ENCODE measurements at places on chromosomes 11 and 22.

- no peak for DNase-seq
Observed at GRCh38 chr11:109894242-109894641, 198.9 kb upstream of the ZC3H12C start.

GRCh38 chr11:112616327-112617097 lies 344.7 kb upstream of the NCAM1 start:
- no peak for DNase-seq

DNA sequence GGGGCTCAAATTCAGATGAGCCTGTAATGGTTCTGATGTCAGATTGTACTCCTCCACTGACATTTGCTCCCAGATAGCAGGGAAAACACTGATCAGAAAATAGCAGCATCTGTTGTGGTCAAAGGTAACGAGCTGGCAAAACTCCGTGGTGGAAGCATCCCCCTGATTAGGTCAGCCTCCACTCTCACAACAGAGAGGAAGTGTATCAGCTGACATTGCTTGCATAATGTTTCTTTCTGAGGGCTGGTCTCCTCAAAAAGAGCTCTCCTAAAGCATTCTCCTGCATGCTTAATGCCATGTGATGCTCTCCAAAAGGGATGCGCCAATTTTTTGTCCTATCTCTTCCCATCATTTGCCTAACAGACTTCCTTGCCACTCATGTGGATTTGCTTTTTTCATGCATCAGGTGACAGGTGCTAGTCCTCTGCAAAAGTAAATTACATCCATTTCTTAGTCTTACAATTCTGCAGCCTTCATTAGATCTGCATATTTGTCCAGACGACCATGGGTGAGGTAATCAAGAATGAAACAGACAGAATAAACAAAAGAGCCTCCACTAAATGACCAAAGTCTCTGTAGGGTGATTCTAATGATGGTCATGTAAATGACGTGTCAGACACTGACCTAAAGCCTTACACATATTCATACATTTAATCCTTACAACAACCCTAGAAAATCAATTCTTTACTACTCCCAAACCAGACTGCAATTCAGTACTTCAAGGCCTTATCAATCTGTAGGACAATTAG lies 6.4 kb upstream of the TENM4 start:
- no peak for DNase-seq

DNA sequence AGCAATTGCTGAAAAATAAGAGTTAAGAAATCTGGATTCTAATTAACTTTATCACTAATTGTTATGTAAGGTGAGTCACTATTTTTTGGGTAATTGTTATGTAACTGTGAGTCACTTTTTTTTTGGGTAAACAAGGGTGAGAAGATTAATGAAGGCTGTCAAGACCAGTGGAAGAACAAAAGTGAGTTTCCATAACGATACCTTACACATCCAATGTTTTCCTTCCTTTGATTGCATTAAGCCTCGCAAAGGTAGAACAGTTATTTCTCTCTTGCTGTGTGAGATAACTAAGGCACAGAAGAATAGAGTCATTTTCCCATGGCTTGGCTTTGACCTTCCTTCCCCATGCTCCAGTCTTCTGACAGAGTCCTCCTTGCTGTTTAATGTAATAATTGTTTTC lies 374.7 kb downstream of the DDX10 start:
- no peak for DNase-seq

- DNase-seq, result no peak
Observed at GRCh38 chr11:60161766-60162165, 21.1 kb downstream of the MS4A6A start.

DNA sequence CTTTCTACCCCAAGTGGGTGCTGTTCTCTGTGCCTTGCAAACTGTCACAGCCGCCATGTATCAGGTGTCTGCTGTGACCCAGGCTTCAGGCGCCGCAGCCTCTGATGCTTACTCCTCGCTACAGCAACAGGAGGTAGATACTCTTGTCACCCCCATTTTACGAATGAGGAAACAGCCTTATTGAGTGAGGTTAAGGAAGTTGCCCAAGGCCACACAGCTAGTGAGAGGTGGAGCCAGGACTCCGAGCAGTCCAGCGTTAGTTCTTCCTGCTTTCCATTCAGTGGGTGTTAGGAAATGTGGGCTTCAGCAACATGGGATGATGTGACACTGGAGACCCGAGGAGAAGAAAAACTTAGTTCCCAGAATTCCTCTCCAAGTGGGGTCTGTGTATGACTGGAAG lies 14.3 kb downstream of the RNF215 start:
- no peak for DNase-seq

DNA sequence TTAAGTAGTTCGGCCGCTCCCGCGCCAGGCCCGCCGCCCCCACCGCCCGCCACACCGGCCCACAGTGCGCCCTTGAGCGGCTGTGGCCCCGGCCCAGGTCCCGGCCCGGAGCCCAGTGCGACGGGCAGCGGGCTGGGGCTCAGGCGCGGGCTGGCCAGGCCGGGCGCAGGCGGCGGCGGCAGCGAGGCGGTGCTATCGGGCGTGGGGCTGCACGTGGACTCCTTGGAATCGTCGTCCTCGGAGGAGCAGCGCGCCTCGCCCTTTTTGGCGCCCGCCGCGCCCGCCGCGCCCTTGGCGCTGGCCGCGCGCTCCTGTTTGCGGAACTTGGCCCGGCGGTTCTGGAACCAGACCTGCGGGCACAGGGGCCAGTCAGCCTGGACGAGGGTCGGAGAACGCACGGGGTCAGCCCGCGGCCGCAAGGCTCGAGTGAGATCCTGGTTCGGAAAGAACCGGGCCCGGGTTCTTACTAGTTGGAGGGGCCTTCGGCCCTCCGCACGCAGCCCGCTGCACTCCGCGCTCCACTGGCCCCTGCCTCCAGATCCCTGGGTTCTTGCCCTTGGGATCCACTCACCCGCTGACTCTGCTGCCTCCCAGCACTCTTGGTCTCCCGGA lies 4.0 kb downstream of the PHOX2A start:
- DNase-seq, result no peak

- DNase-seq, result no peak
Observed at GRCh38 chr22:45984316-45984916, 7.5 kb upstream of the WNT7B start.

DNA sequence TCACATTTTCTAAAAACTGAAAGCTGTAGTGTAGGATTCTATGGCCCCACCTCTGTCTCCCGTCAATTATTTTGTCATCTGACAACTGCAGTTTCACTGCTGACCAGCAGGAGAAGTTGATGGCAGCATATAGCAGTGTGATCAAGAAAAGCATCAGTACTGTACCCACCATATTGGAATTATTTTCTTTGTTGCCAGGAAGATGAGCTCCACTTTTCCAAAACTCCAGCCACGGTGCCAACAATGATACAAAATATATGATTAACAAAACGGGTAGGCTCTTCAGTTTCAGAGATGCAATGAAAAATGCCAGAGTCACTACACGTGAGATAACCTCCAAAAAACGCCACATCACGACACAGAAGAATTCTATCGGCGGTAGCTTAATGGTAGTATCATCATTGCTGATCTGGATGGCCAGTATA lies 41.3 kb downstream of the XKR3 start:
- DNase-seq, result no peak

- DNase-seq, result no peak
Observed at GRCh38 chr11:57097149-57097548, 84.6 kb upstream of the LRRC55 start.

DNA sequence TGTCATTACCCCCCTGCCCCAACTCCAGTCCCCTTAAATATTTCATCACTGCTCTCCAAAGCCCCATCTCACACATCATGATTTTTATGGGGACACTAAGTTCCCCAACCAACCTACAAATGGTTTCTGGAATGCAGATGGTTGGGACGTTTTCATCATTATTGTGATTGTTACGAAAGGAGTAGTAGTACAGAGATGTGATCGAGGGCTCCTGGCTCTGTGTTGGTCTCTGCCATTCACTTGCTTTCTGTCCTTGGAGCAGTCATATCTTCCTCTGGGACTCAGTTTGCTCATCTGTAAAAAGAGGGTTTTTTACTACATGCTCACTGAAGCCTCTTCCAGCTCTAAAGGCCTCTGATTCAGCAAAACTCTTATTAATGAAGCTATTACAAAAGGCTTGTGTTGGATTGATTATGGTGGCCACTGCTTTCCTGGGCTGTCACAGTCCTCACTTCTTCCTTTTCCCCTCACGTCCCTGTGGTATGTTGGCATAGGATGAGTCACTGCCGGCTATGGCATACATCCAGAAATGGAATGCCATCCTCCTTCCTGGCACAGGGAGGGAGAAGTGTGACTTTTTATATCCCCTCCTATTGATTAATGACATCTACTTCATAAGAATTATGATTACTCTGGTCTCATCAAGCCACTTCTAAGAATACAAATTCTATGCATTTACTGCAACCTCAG lies 593.7 kb downstream of the METTL15 start:
- DNase-seq, result no peak

GRCh38 chr11:17418444-17419081 lies 30.1 kb upstream of the KCNJ11 start:
- DNase-seq, result no peak

DNA sequence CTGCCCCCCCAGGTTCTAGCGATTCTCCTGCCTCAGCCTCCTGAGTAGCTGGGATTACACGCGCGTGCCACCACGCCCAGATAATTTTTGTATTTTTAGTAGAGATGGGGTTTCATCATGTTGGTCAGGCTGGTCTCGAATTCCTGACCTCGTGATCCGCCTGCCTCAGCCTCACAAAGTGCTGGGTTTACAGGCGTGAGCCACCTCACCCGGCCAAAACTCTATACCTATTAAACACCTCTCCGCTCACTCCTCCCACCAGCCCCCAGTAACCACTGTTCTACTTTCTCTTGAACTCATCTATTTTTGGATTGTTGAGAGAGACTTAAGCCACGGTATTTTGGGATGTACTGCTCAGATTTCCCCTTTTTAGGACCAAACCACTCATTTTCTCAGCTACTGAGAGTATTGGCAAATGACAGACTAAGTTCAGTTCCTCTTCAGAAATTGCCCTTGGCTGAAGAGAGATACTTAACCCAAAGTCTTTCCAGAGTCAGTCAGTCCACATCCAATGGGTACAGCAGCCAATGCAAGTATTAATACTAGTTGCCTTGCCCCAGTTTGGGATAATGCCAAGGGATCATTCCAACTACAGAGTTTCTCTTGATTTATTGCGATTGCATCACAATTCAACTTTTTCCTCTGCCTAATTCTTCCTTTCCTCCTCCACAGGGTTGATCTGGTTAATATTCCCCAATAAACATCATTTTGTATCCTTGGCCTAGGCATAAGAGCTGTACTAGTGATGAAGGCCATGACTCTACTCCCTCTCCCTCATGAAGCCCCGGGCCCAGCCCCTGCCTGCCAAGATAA lies 36.8 kb upstream of the CSTF3 start:
- no peak for DNase-seq

DNA sequence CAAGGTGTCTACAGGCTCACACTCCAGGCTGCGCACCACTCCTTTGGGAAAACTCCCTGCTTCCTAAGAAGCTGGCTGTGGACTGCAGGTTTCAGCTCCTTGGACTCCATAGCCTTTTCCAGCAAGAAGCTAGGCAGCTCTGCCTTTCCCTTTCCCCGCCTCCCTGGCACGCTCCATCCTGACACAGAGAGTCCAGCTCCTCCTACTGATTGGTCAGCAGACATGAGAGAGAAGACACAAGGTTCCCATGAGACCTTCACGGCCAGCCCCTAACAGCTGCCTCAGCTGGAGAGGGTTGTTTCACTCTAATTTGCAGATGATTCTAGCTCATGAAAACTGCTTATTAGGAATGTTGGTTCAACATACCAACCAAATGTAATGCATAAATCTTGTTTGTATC lies 27.6 kb downstream of the TENM4 start:
- no peak for DNase-seq

DNA sequence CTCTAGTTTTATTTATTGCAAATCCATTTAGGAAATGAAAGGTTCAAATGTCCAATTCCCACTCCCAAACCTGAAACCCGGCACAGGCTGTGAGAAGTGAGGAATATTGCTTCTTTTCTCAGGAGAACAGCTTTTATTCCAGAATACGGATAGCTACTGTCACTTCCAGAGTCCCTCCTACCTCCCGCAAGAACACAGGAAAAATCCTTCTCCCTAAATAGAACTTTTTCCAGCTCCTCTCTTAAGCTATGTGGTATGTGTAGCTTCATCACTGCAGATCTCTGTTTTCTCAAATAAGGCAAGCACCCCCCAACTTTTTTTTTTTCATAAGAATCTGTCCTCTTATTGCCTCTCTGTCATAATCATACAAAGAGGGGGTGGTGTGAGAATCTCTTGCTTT lies 126.8 kb downstream of the LARGE1 start:
- DNase-seq, result no peak

DNA sequence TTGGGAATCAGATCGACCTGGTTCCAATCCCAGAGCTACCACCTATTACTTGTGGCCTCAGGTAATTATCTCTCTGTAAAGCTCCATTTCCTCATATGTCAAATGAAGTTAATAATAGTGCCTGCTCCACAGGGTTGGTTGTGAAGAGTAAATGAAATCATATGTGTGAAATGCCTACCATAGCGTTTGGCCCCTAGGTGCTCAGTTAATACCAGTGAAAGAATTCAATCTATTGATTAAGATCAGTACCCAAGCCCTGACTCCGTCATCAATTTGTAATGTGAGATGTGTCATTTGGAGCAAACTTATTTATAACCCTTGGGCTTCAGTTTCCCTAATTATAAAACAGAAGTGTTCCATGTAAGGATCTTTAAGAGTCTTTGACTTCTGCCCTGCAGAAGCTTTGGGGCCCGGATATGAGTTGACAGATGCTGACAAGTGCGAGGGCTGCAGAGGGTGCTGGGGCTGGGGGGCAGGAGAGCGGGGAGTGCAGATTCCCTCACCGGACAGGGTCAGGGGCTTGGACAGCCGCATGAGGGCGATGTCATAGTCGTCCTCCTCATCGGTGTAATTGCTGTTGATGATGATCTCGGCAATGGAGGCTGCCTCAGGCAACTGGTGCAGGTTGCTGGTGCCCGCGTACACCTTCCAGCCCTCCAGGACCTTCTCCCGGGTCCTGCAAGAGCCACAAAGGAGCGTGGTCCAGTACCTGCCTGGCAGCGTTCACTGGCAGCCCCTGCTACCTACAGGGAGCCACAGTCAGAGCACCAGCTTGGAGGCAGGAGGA lies 20.9 kb downstream of the TMPRSS13 start:
- DNase-seq, result no peak

DNA sequence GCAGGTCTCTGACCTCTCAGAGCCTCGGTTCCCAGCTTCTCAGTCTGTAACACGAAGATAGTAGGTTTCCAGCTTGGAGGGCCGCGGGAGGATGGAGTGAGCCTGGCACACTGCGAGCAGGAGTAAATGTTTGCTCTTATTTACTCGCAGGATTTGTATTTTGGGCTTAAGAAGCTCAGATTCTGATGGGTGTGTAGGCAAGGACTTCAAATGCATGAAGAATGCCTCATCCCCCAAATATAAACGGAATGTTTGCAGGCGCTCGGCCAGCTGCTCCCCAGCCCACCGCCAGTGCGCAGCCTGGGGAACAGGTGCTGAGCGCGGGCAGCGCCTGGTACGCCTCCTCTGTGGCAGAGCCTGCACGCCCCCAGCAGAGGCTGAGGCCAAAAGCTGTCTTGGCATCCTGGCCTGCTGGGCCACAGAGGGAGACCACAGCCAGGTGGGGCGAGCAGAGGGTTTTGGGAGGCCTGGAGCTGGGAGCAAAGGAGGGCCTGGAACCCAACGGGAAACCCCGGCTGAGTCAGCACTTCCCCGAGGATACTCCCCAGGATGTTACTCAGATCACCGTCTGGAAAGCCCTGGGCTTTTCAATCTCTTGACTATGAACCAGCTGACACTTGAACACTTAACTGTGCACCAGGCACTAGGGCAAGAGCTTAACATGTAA lies 9.4 kb downstream of the EHD1 start:
- DNase-seq, result no peak

All from stimulated activated CD8-positive, alpha-beta memory T cell treated with anti-CD3 and anti-CD28 coated beads, Interleukin-7, amount 100 ng/mL, for 1 hour (primary cell).